ENCODE measurements at places on chromosomes 2 and 18. TPM values are rescaled to one million over a fixed set of nuclear protein-coding genes. Genes with fewer than 3 reads are reported as not detected.

DNA sequence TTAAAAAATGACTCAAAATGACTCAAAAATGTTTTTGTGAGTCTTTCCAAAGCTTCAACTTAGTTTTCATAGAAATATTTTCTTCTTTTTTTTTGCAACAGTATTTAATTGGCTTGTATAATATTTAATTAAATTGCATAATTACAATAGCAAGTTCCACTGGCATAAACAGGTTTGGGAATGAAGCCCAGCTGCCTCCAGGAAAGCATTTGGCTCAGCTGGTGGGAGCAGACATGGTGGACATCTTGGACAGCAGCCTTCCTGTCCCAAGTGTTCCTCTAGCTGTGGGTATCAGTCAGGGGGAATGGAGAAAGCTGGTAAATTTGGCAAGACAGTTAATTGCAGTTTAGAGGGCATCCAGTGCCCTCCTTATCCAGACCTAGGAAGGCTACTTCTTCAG lies 213.4 kb downstream of the ZBTB7C start:
- no peak for DNase-seq

DNA sequence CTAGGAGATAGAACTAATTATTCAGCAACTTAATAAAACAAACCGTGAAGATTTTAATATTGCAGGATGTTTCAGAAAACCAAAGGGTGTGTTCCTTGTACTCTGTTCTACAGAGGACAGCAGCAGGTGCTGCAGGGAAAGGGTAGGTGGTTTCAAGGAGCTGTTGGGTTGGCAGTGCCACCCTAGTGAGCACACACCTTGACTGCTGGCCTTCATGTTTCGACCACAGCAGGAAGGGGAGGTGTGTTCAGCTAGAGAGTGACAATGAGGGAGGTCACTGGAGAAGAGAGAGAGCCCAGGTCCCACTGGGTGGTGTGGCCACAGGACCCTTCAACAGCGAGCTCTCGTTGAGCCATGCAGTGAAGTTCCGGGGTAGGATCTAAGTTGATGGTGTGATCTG lies 98.6 kb downstream of the ZNF236 start:
- no peak for DNase-seq

Gene TMEFF2
- polyA plus RNA-seq, result 0.72 TPM

Gene PKDCC
- 122 TPM for polyA plus RNA-seq

Data from right lung (tissue), 10 donors.